ENCODE measurements at places on chromosomes 2 and 18. TPM values are rescaled to one million over a fixed set of nuclear protein-coding genes. Genes with fewer than 3 reads are reported as not detected.

DNA sequence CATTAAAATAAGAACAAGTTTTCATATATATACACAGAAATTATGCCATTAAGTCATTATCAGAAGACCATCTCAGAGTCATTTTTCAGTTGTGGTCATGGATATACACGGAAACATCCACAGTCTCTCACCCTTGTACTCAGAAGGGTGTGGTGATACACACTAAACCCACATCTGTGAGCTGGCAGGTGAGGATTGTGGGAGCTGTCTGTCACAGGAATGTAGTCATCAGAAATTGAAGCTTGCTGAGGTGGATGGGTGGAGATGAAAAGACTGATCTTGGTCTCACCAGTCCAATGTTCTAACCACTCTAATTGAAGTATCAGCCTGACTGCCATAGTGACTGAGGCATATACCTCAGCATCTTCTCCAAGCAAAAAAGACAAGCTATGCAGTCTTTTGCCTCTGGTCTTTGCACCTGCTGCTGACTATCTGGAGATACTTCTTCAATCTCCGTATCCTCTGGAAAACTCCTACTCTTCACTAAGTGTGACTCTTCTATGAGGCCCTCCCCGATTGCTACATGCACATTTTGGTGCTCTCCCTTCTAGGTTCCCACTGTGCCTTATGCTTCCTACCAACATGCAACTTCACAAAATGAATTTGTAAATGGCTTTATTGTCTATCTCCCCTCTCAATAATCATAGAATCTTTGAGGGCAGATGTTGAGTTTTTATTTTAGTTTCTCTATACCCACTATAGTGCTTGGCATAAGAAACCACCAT, 232.8 kb downstream of the DYM start:
- H3K27ac ChIP-seq = no peak overlapping the region
- peaks cover 18% of the 10 kb centered on the region for H3K4me1 ChIP-seq
- H3K27me3 ChIP-seq = no peaks in the 10 kb centered on the region
- no peak overlapping the region for H3K4me3 ChIP-seq
- DNase-seq = no peak
- no peaks in the 10 kb centered on the region for H3K36me3 ChIP-seq

GRCh38 chr2:213086571-213086970, 64.8 kb downstream of the IKZF2 start:
- H3K36me3 ChIP-seq = no peaks in the 10 kb centered on the region
- H3K4me3 ChIP-seq = no peak overlapping the region
- H3K27ac ChIP-seq = no peak overlapping the region
- DNase-seq = no peak
- H3K27me3 ChIP-seq = no peaks in the 10 kb centered on the region

- H3K27ac ChIP-seq = peak overlapping the region; percentile 32
- H3K4me1 ChIP-seq = peaks cover 17% of the 10 kb centered on the region
- H3K27me3 ChIP-seq = no peaks in the 10 kb centered on the region
- DNase-seq = no peak
- no peak overlapping the region for H3K4me3 ChIP-seq
Measured at GRCh38 chr2:128375454-128375853, 56.8 kb upstream of the HS6ST1 start.

- no peak overlapping the region for H3K27ac ChIP-seq
- H3K36me3 ChIP-seq = no peaks in the 10 kb centered on the region
- DNase-seq = no peak
- no peaks in the 10 kb centered on the region for H3K4me1 ChIP-seq
- H3K4me3 ChIP-seq = no peak overlapping the region
- H3K27me3 ChIP-seq = no peaks in the 10 kb centered on the region
Measured at GRCh38 chr2:206192157-206192556, 32.5 kb downstream of the EEF1B2 start.

MROH2A gene
- total RNA-seq = not detected

- no peak for DNase-seq
- peaks cover 6% of the 10 kb centered on the region for H3K4me1 ChIP-seq
- H3K4me3 ChIP-seq = no peak overlapping the region
- no peaks in the 10 kb centered on the region for H3K27me3 ChIP-seq
- H3K36me3 ChIP-seq = no peaks in the 10 kb centered on the region
- no peak overlapping the region for H3K27ac ChIP-seq
Measured at GRCh38 chr2:211454679-211455078, 898.3 kb downstream of the CPS1 start.

- no peaks in the 10 kb centered on the region for H3K4me1 ChIP-seq
- no peak overlapping the region for H3K4me3 ChIP-seq
- no peak overlapping the region for H3K27ac ChIP-seq
Measured at GRCh38 chr2:88711289-88711688, 19.8 kb downstream of the RPIA start.

DNA sequence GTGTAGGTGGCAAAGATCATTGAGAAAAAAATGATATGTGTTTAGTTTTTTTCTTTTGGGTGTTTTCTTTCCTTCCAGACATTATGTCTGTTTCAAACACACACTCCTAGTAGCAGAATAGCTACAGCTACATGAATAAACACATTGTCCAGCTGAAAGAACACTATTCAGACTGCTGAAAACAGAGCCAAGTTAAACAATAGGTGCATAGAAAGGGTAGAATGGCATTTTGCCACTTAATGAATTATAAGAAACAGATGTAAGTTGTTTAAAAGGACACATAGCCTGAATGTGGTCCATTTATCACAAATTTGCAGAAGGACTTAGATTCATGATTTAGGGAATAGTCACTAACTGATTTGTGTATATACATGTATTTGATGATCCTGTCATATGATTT, 20.1 kb downstream of the CTLA4 start:
- H3K36me3 ChIP-seq = no peaks in the 10 kb centered on the region
- DNase-seq = no peak
- no peak overlapping the region for H3K27ac ChIP-seq
- H3K4me1 ChIP-seq = no peaks in the 10 kb centered on the region

DNA sequence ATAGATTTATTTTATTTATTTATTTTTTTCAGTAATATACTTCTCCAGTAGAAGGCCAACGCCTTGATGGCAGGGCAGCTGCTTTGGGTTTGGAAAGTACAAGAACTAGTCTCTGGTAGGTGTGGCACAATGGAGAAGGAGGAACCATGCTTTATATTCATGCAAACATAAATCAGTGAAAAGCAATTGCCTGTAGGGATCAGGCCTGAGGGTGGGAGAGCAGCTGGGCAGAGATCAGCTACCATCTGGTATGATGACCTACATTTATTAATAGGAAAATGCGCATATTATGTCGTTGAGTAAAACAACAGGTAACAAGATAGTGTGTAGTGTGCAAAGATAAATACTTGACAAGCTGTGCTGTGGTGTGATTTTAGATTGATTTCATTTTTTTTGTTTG, 120.4 kb upstream of the TLK1 start:
- DNase-seq = no peak
- H3K27ac ChIP-seq = no peak overlapping the region
- no peaks in the 10 kb centered on the region for H3K36me3 ChIP-seq
- H3K4me1 ChIP-seq = no peaks in the 10 kb centered on the region
- no peak overlapping the region for H3K4me3 ChIP-seq
